ENCODE measurements at places on chromosomes 7 and 10.

- DNase-seq = no peak
Observed at GRCh38 chr10:11026773-11027172, 9.1 kb downstream of the CELF2 start.

DNA sequence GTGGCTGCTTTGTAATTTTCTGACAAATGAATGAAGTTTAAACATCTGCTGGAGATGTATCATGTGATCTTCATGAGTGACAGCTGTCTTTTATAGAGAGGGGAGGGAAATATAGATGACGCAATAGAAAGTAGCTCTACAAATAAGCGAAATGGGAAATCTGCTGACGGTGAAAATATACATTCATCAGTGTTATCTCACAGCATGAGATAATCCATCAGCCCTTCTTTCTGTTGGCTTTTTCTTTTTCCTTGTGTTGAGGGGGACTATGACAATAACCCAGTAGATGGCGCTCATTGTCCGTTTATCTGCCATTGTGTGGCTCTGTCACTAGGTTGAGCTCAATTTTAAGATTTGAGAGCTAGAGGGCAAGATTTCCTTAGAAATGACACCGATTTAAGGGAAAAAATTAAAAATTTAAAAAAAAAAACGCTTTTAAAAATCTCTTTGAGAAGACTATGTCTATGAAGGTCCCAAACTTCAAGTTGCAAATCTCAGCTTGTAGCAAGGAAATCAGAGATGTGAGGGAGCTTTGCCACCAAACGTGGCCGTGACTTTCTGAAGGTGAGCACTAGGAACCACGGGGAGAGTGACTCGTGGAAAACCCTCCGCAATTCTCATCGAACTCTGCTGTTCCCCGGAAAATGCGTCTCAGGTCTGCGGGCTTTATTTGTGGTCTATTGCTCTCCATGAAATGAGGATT lies 114.6 kb upstream of the SFMBT2 start:
- DNase-seq = no peak

DNA sequence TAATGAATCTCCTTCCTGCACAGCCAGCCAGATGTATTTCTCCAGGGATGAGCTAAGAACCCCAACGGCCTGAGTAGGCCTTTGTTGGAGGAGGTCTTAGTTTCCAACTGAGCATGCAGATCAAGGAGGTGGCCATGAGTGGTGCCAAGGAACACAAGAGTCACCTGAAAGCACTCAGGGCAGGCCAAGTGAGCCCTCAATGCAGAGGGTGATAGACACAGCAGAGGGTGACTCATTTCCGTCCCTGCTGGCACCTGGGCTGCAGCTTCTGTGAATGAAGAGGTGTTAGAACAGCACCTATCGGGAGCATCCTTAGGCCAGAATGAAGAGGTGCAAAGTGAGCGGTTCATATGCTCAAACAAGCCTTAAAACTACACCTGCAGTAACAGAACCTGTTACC lies 211.8 kb downstream of the FRMD4A start:
- no peak for DNase-seq

- no peak for DNase-seq
Observed at GRCh38 chr7:97751566-97751965, 19.7 kb downstream of the TAC1 start.

- no peak for DNase-seq
Observed at GRCh38 chr10:85665078-85665477, 701.5 kb downstream of the GRID1 start.

DNA sequence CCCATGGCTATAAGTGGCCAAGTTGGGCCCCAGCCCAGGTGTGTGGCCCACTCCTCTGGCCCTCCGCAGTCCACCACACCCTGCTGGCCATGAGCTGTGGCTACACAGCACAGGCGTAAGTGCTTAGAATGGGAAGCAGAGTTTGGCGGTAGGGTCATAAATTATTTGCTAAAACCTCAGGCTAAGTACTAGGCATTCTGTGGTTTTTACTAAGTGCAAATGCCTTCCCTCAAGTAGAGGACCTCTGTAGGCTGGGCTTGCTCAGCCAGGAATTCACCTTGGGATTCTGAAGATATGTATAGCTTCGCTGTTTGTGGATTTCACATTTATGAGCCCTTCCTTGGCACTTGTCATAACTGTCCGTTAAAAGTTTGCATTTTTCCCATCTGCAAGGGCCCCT lies 44.8 kb upstream of the LOXL4 start:
- no peak for DNase-seq

GRCh38 chr10:117135026-117135372 lies 3.1 kb downstream of the VAX1 start:
- no peak for DNase-seq

GRCh38 chr7:28211006-28211405 lies 30.4 kb upstream of the JAZF1 start:
- no peak for DNase-seq

DNA sequence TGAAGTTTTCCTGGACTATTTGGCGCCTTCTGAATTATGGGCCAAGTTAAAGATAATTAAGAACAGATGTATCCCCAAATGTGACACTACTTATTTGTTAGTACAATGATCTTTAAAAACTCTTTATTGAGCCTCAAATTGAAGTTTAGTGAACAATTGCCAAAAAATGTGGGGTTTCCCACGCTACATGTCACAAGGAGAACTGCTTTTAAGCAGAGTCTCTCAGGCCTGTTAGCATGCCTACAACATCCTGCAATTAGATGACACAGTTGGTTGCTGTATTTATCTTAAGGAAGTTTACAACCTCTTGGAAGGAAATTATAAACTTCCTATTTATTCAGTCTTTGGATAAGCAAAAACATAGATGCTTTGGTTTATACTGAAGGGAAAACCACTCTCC lies 733.0 kb downstream of the TNS3 start:
- no peak for DNase-seq

- DNase-seq = no peak
Observed at GRCh38 chr10:108323274-108323798, 1158.8 kb upstream of the SORCS1 start.

DNA sequence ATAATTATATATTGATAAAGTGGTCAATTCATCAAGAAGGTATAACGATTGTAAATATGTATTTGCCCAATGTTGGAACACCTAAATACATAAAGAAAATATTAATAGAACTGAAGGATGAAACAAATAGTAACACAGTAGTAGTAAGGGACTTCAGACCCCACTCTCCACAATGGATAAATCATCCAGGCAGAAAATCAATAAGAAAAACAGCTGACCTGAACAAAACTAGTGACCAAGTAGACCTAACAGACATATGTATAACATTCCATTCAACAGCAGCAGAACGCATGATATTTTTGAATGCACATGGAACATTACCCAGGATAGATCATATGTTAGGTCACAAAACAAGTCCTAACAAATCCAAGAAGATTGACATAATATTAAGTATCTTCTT lies 286.1 kb upstream of the BMPER start:
- no peak for DNase-seq

DNA sequence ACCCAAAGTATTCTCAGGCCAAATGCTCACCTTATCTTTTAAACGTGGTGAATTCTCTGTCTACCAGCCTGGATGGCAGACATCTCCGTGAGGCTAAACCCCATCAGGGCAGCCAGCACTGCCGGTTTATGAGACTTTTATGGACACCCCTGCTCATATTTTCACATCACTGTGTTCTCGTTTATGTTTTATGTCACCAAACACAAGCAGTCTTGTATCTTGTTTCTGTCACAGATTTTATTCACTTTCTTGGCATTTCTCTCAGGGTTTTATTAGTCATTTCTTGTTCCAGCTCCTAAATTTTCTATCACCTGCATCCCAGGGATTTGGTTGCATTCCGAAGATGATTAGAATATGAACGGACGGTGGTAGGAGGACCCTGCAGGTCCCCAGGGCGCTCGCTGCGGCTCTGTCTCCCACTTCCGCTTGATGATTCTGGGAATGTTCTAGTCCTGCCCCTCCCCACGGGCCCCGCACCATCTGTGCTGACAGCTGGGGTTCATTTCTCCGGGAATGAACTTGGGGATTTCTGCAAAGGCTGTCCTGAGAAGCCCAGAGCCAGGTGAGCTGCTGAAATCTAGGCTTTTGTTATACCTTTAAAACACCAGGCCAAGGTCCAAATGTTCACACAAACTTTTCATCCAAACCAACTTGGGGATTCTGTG lies 217.6 kb downstream of the GFRA1 start:
- DNase-seq = no peak

DNA sequence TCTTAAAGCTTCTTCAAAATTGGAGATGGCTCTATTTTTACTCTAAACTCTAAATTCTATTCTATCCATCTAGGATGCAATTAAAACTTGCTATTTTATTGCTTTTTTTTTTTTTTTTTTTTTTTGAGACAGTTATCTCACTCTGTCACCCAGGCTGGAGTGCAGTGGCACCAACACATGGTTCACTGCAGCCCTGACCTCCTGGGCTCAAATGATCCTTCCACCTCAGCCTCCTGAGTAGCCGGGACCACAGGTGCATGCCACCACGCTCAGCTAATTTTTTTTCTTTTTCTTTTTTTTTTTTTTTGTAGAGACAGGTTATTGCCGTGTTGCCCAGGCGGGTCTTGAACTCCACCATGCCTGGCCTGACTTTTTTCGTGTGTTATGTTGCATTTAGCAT lies 41.2 kb downstream of the DNAJC1 start:
- no peak for DNase-seq

GRCh38 chr10:12488626-12489025 lies 139.3 kb downstream of the CAMK1D start:
- DNase-seq = no peak

- no peak for DNase-seq
Observed at GRCh38 chr7:155342313-155342712, 44.6 kb downstream of the INSIG1 start.

- no peak for DNase-seq
Observed at GRCh38 chr10:44051584-44052385, 333.1 kb downstream of the CXCL12 start.

- no peak for DNase-seq
Observed at GRCh38 chr10:1416456-1417037, 320.8 kb downstream of the ADARB2 start.

DNA sequence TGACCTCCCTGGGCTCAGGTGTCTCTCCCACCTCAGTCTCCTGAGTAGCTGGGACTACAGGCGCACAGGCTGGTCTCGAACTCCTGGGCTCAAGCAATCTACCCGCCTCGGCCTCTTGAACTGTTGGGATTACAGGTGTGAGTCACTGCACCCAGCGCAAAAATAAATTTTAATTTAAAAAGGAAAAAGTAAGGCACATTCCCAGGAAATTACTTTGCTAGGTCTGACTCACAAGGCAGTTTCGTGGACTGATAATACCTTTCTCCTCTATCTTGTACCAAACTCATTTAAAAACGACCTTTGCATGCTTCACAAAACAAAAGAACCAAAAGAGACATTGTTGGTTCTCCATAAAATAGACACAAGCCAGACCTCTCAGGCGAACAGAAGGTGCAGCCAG lies 29.7 kb downstream of the PARP12 start:
- no peak for DNase-seq

DNA sequence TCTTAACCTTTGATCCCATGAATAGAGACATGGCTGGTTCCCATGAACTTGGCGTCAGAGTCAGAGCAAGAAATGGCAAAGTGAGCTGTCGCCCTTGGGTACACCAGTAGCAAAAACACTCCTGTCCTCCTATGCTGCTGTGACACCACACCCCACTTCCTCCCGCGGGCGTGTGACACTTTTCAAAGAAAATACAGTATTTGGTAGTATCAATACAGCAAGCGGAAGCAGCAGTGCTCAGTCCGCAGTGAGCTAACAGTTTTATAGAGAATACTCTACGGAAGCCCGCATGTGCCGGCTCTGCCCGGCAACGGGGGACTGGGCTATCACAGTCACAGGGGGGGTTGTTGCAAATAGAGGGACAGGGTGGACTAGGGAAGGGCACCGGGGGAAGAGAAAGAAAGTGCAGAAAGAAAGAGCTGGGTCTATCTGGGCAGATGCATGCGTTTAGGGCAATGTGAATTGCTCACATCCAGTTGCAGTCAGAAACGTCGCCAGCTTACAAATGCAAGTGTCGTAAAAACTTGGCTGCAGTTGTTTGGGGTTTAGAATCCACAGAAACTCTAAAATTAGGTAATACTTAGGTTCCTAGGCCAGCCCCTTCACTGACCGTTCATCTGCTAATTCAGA lies 49.8 kb downstream of the PRKCQ start:
- no peak for DNase-seq

DNA sequence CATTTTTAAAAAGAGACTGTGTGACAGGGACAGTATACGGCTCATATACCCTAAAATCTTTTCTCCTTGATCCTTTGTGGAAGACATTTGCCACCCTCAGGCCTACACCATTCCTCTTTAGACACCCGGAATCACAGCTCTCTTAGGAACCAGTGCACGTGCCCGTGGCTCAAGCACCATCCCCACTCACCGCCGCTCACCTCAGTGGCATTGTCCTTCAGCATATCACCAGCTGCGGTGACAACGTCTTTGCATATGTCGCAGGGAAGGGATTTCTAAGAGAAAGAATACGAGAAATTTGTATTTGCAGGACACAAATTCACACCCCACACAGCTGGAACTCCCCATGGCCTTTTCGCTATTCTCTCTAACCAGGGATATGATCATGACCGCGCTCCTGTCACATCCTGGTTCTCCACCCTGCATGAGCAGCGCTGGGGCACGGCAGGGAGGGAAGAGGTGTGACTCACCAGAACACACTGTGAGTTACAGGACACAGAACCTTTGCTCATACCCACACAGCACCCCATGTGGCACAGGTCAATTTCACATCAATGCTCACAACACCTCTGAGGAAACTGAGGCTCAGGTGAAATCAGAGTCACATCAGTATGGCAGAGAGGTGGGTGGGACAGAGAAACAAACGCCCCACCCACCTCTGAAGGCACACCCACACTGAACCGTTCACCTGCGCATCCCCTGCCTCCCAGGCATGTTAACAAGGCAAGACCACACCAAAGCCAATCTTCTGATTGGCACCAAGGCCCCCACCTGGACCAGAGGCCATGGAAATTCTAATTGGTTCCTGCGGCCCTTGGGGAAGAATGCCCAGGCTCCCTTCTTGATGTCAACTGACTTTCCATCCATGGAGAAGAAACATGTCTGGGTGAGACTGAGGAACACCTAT lies 19.2 kb downstream of the PSAP start:
- DNase-seq = no peak

- no peak for DNase-seq
Observed at GRCh38 chr10:88216976-88217375, 353.6 kb downstream of the PTEN start.

DNA sequence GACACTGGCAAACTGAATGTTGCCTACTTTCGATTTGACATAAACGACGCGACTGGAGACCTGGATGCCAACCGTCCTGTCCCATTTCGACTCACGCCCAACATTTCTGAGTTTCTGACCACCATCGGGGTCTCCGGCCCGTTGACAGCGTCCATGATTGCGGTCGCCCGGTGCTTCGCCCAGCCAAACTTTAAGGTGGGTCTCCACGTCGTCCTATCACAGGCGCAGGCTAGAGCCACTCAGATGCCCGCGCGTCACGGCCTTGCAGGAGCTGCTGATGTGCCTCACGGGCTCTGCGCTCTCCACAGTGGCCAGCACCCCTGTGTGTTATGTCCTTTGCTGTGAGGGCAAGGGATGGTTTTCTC lies 132.6 kb downstream of the SMURF1 start:
- DNase-seq = no peak

- no peak for DNase-seq
Observed at GRCh38 chr10:90007226-90007625, 305.8 kb downstream of the KIF20B start.

Data from activated B cell treated with CpG ODN at 0.5 μM for 24 hours (primary cell).